ENCODE measurements at places on chromosomes 7 and 10. TPM values are rescaled to one million over a fixed set of nuclear protein-coding genes. Genes with fewer than 3 reads are reported as not detected.

The C10orf71 gene
- total RNA-seq = not detected

The FAM237B gene
- not detected for total RNA-seq

DNA sequence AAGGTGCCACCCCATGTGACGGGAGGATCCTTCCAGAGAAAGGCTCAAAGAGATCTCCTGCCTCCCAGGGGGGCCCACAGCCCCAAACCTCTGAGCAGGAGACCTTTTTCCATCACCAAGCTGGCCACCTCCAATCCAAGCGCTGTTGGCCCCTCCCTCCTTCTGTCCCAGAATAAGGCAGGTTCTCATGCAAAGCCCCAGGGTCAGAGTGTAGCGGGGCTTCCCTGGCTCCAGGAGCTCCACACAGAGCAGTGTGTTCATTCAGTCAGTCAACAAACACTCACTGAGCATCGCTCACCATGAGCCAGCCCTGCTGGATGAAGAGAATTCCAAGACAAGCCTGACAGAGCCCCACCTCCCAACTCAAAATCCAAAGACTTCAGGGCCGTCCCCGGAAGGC, 39.0 kb downstream of the TNRC18 start:
- peak overlapping the region; percentile 34 for H3K27ac ChIP-seq
- DNase-seq = no peak
- peaks cover 12% of the 10 kb centered on the region for H3K36me3 ChIP-seq
- H3K27me3 ChIP-seq = no peaks in the 10 kb centered on the region
- H3K4me1 ChIP-seq = peaks cover 14% of the 10 kb centered on the region

GRCh38 chr10:14009371-14010100, 321.2 kb downstream of the FRMD4A start:
- DNase-seq = no peak
- H3K27me3 ChIP-seq = peaks cover 5% of the 10 kb centered on the region
- peaks cover 51% of the 10 kb centered on the region for H3K4me1 ChIP-seq
- peak overlapping the region; percentile 97 for H3K27ac ChIP-seq

- H3K27ac ChIP-seq = peak overlapping the region; percentile 77
- H3K27me3 ChIP-seq = no peaks in the 10 kb centered on the region
- peak overlapping the region; percentile 71 for H3K4me3 ChIP-seq
- peaks cover 29% of the 10 kb centered on the region for H3K4me1 ChIP-seq
- H3K36me3 ChIP-seq = no peaks in the 10 kb centered on the region
These were observed 1.6 kb downstream of the SGMS1 start for GRCh38 chr10:50621968-50622705.

DNA sequence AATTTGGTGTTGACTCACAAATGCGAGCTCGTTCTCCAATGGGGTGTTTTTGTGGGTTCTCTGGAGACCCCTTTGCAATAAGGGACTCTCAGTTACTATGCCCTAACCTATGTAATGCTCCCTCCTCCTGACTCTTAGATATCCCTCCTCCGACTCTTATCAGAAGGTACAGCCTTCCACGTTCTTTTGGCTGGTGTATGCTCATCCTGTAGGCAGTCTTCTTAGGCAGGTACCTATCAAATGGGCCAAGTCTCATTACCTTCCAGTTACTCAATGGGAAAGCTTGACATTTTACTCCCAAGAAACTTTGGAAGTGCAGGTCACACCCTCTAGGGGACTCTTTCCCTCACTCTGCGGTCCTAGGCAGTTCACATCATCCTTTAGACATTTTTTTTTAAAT, 32.6 kb downstream of the SLC26A5 start:
- peaks cover 66% of the 10 kb centered on the region for H3K27me3 ChIP-seq
- no peak overlapping the region for H3K4me3 ChIP-seq
- H3K36me3 ChIP-seq = no peaks in the 10 kb centered on the region
- no peak overlapping the region for H3K27ac ChIP-seq
- H3K4me1 ChIP-seq = no peaks in the 10 kb centered on the region

GRCh38 chr7:1883031-1883761, 213.1 kb downstream of the ELFN1 start:
- no peaks in the 10 kb centered on the region for H3K4me1 ChIP-seq

All from mesothelial cell of epicardium (in vitro differentiated cells).